CD8-positive, alpha-beta memory T cell (primary cell): ENCODE measurements at places on chromosomes 7 and 10.

- peaks cover 2% of the 10 kb centered on the region for H3K4me1 ChIP-seq
- no peaks in the 10 kb centered on the region for H3K36me3 ChIP-seq
- DNase-seq = no peak
- no peaks in the 10 kb centered on the region for H3K27me3 ChIP-seq
- H3K27ac ChIP-seq = no peak overlapping the region
These were observed 16.9 kb downstream of the DYDC2 start for GRCh38 chr10:80373502-80373901.

- H3K4me3 ChIP-seq = no peak overlapping the region
- H3K27me3 ChIP-seq = no peaks in the 10 kb centered on the region
- peaks cover 18% of the 10 kb centered on the region for H3K4me1 ChIP-seq
These were observed 13.7 kb upstream of the WAPL start for GRCh38 chr10:86535132-86535882.

DNA sequence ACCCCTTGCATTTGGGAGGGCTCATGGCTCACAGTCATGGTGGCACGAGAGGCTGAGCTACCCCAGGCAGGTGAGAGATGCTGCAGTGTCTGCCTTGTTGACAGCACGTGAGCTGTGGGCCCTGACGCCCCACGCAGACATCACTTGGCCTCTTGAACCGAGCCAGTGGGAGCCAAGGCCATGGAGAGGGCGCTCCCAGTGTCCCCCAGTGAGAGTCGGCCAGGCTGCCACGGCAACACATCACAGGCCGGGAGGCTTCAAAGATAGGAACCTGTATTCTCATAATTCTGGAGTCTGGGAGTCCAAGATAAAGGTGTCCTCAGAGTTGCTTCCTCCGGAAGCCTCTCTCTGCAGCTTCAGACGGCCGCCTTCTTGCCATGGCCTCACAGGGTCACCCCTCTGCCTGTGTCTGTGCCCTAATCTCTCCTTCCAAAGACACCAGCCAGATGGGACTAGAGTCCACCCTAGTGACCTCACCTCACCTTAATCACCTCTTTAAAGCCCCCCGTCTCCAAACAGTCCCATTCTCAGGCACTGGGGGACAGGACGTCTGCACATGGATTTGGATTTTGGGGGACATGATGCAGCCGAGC, 119.6 kb downstream of the KLF6 start:
- H3K27me3 ChIP-seq = no peaks in the 10 kb centered on the region
- H3K4me3 ChIP-seq = no peak overlapping the region
- H3K36me3 ChIP-seq = no peaks in the 10 kb centered on the region
- no peak for DNase-seq

DNA sequence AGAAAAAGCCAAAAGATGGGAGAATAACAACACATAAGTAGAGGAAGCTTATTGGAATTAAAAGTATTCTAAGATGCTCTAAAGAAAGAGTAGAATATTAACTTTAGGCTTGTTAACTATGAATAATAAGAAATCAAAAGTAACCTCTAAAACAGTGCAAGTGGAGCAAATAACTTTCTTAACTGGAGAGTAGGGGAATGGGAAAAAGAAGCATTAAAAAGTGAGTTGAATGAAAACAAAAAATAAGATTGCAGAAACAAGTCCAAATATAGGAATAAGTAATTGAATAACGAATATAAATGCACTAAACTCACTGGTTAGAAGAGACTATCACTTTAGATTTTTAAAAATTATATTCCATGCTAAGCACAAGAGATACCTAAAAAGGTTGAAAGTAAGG, 63.9 kb downstream of the HECTD2 start:
- no peaks in the 10 kb centered on the region for H3K36me3 ChIP-seq
- no peaks in the 10 kb centered on the region for H3K27me3 ChIP-seq
- no peak overlapping the region for H3K27ac ChIP-seq
- DNase-seq = no peak
